ENCODE measurements at places on chromosomes 5 and 9.

DNA sequence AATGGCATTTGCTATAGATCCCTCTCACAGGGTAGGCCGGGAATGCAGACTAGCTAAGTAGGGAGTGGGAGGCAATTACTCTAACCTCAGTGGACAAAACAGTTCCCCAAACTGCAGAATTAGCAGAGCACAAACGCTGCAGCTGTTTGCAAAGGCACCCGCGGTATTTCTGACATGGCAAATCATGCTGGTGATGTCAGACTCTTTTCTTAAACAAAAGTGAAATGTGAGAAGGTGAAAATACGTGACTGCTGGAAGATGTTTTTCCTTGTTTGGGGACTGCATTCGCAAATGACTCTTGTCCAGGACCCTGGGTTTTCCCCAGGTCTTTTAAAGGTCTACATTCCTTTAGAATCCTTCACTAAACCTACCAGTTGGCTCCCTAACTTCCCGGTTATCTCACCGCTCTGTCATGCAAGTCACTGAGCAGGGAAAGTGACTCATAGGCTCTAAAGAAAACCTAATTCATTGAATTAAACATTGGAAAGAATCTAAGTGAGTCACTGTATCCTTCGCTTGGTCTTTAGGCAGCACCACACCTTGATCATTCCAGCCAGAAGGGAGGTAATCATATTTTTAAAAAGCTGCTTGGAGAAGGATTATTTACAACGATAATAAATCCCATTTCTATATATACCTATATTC lies 91.5 kb upstream of the DNAH5 start:
- no peak for DNase-seq

DNA sequence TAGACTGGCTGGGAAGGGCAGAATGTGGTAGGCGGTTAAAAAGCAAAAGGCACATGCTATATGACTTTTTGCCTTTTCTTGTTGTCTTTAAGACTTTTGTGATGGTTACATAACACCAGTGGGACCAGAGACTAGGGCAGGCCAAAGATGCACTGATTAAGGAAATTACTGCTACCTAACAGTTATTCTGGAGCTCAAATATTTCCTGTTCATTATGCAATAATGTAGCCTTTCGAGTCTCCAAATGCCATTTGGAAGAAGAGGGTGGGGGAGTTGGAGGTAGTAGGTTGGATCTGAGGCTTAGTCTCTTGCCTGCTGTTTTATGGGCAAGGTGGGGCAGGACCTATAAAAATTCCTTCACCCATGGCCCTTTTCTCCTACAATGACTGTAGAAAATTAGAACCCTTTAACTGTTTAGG lies 51.7 kb downstream of the SH3GL2 start:
- no peak for DNase-seq

GRCh38 chr5:98076501-98076900 lies 697.0 kb upstream of the RGMB start:
- no peak for DNase-seq

GRCh38 chr9:19119246-19119645 lies 8.0 kb downstream of the PLIN2 start:
- DNase-seq = no peak

DNA sequence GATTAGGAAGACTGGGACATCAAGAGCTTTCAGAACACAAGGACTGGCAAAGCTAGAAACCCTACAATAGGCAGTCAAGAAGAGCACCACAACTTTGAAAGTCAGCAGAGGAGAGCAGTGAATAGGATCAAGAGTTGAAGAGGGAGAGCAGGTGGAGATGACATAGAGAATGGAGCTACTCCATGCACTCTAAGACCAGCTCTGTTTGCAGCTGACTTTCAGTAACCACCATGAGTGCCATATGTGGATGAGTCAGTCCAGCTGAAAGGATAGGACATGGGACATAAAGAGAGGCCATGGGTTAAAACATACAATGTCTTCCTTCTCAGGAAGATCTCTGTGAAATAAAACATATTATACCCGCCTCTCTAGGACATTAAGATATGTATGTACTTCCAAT lies 289.1 kb upstream of the KLF4 start:
- no peak for DNase-seq

- no peak for DNase-seq
These were observed 1300.1 kb upstream of the DMAC1 start for GRCh38 chr9:9099646-9100045.

DNA sequence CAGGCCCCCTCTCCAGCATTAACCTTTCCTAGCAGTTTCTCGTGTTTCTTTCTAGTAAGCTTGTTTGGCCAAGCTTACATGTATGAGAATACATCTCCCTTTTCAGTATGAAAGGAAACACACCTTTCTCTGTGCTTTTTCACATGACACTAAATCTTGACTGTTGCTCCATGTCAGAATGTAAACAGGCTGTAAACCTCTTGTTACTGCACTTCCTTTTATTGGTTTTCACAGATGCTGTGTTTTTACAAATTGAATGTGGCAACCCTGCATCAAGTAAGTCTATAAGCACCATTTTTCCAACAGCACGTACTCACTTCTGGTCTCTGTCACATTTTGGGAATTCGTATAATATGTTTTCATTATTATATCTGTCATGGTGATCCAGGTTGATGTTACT lies 2.2 kb upstream of the CANX start:
- no peak for DNase-seq

DNA sequence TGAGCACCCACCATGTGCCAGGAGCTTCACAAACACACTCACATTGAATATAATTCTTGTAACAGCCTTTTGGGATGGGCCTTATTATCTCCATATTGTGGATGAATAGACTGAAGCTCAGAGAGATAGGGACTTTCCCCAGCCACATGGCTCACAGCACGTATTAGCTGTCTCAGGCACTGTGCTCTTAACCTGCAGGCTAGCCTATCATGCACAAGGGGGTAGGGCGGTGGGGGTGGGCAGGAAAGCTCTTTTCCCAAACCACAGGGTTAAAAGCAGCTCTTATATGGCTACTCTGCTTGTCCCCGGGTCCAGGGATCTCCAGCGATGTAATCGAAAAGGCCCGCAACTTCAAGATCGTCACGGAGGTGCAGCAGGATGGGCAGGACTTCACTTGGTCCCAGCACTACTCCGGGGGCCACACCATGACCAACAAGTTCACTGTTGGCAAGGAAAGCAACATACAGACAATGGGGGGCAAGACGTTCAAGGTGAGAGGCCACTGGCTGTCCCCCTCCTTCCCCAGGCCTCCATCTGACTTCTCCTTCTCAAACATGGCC lies 2.6 kb downstream of the FABP6 start:
- DNase-seq = no peak

GRCh38 chr5:120137582-120137981 lies 326.5 kb upstream of the PRR16 start:
- DNase-seq = no peak

DNA sequence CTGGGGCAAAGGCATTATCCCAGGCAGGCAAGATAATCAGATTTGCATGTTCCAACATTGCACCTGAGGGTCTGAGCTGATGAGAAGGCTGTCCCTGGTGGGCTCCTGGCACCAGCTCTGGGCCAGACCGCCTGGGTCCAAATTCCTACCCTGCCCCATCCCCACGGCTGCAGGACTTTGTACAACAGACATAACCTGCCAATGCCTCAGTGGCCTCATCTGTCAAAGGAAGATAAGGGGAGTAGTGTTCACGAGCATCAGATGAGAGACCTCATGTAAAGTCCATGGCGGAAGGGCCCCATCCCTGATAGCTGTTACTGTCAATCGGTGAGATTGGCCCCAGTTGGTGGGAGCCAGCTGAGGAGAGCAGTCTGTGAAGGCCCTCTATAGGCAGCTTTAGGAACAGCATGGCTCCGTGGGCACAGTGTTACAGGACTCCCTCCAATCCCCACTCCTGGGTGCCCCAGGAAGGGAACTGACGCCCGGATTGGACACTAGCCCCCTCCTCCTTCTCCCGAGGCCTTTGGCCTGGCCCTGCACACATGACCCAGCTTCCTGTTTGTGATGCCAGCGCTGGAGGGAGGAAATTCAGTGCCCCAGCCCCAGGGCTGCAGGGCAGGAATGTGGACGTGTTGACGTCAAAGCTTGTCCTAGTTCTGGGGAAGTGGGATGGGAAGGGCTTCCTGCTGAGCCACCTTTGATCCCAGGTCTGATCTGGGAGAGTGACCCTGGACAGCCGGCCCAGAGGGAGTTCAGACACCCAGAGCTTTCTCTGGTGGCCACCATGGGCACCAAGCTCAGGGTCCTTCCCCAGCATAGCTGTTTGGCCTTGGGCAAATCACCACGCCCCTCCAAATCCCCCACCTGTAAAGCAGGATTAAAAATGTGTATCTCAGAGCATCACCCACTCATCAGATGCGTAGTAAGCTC lies 56.2 kb downstream of the DUSP1 start:
- peak; percentile 27 for DNase-seq

GRCh38 chr5:180813420-180813819 lies 10.8 kb upstream of the MGAT1 start:
- DNase-seq = no peak

DNA sequence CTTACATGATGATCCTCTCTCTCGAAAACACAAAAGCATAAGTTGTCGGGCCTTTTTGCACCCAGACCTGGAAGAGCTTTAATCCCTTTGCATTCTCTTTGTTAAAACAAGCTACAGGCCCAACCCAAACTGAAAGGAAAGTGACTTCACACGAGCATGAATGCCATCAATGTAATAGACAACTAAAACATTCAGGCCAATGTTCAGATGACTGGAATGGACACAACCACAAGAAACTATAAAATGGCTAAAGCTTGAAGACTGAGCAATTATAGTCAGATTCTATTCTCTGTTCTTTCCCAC lies 45.5 kb downstream of the RFX3 start:
- DNase-seq = no peak

DNA sequence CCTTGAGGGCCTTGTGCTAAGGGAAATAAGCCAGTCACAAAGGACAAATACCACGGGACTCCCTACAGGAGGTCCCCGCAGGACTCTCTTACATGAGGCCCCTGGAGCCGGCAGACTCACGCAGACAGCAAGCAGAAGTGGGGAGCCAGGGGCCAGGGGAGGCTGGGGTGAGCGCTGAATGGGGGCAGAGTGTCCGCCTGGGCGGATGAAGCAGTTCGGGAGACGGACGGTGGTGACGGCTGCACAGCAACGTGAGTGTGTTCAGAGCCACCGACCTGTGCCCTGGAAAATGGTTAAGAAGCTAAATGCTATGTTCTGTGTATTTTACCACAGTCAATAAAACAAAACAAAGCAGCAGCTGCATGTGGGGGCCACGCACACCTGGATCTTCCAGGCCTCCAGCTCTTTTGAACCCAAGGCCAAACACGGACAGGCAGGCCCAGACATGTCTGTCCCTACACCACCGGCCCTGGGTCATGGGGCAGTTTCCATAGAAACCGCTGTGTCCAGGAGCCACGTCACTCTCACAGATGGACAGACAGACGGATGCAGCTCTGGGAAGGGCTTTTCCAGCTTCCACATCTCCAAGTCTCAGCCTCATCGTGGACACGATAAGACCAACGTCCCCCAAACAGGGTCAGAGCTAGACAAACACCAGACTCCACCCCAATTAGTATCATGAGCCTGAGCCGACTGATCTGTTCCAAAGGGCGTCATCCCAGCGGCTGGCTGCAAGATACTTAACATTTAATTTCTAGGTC lies 103.9 kb downstream of the VAV2 start:
- DNase-seq = no peak

DNA sequence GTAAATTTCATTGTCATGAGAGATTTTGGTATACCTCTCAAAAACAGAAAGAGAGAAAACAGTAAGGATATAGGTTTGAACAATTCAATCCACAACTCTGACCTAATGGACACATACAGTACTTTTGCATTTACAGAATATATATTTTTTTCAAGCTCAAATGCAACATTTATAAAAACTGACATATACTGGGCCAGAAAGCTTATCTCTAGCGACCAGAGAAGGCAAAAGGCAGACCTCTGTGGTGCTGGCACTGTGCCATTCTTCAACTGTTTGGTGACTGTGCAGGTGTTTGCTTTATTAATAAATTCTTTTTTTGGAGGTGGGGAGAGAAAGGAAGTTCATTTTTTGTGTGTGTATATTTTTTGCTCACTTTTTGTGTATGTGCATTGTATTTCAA lies 6.0 kb upstream of the PLAC8L1 start:
- DNase-seq = no peak

DNA sequence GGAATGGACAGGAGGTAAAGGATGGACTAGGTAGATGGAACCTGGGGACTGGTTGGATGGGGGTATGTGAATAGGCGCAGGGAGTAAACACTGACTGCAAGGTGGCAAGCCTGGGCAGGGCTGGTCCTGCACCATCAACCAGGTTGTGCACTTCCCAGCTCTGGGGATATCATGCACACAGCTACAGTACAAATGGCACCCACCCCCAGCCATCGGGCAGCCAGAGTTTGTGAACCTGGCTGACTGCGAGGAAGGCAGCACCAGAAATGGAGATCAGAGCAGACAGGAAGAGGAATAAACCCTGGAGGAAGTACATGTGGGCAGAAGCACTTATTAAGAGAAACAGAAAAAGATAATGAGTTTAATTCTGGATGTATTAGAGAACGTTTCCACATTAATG lies 229.1 kb downstream of the ESM1 start:
- DNase-seq = no peak

- DNase-seq = no peak
These were observed 63.2 kb downstream of the SNX24 start for GRCh38 chr5:122908662-122909061.

GRCh38 chr5:14268738-14269137 lies 125.6 kb downstream of the TRIO start:
- DNase-seq = no peak

DNA sequence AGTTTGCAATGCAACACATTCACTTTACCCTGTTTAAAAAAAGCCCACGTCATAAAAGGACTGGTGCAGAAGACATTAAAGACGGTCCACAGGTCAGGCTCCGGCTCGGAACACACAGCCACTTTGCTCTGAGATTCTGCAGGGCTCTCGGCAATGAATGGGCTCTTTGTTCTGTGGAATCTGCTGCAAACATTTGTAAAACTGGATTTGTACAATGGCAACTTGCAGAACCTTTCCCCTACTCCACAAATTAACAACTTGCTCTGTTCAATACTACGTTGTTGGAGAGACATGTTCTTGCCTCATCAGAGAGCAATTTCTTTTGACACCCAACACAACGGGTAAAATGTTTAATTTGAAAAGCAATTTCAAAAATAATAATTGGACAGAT lies 13.0 kb upstream of the NR5A1 start:
- DNase-seq = no peak

DNA sequence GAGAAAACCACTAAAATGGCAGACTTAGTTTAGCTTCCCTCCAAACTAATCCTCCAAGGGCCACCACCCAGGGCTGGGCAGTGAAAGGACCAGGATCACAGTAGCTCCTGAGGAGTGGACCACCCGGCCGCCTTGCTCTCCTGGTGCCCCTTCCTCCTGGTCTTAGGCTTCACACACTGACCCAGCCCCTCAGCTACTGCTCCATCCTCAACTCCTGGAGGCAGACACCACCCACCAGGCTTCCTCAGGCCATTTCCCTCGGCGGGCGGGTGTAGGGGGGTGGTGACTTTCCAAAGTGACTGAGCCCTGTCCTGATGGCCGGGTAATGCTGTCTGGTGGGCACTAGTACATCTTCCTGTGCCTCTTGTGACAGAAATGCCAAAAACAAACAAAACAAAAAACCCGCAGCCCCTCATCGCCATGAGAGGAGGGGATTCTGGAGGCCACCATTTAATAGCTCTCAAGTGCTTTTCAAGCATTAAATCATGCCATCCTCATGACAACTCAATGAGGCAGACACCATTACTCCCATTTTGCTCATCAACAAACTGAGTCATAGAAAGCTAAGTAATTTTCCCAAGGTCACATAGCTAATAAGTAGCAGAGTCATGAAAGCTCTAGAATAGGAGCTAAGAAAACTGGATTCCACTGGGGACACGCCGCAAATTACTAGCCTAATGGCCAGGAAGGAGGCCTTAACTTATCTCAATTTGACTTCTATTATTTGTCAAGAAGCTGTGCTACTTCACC lies 91.3 kb upstream of the LRRTM2 start:
- DNase-seq = no peak

- no peak for DNase-seq
These were observed 286.2 kb downstream of the MRPS30 start for GRCh38 chr5:45094876-45095440.

Measured in activated CD8-positive, alpha-beta memory T cell treated with anti-CD3 and anti-CD28 coated beads for 48 hours (primary cell).